Type B pancreatic cell (in vitro differentiated cells): ENCODE measurements at places on chromosomes 5 and 9. TPM values are rescaled to one million over a fixed set of nuclear protein-coding genes. Genes with fewer than 3 reads are reported as not detected.

The CARTPT gene
- total RNA-seq, result 0.34 and 0.43 TPM in 2 replicates

- no peak for DNase-seq
Measured at GRCh38 chr5:167261309-167262100, 1029.9 kb upstream of the WWC1 start.

The IFNB1 gene
- total RNA-seq, result not detected in 2 replicates

The ANXA2R gene
- total RNA-seq, result 0.34 and 0.74 TPM in 2 replicates

The IFNK gene
- not detected in 2 replicates for total RNA-seq

- no peak for DNase-seq
Measured at GRCh38 chr5:122607818-122608217, 167.1 kb upstream of the SNX2 start.

- DNase-seq, result no peak
Measured at GRCh38 chr9:133803745-133804144, 65.6 kb upstream of the SARDH start.

The RHOBTB3 gene
- 41.7 and 76.3 TPM in 2 replicates for total RNA-seq
